GM23248 (cell line): ENCODE measurements at places on chromosomes 6 and 20. TPM values are rescaled to one million over a fixed set of nuclear protein-coding genes. Genes with fewer than 3 reads are reported as not detected.

Gene PHACTR3
- not detected in 2 replicates for total RNA-seq

Gene HLA-DMB
- not detected in 2 replicates for total RNA-seq

Gene OR2B6
- total RNA-seq = not detected in 2 replicates

Gene MYLK2
- 0.63 TPM in 1 of 2 replicates, not detected in the other for total RNA-seq

Gene DNAH8
- total RNA-seq = not detected in 2 replicates

Gene SMOC2
- total RNA-seq = not detected in 2 replicates

DNA sequence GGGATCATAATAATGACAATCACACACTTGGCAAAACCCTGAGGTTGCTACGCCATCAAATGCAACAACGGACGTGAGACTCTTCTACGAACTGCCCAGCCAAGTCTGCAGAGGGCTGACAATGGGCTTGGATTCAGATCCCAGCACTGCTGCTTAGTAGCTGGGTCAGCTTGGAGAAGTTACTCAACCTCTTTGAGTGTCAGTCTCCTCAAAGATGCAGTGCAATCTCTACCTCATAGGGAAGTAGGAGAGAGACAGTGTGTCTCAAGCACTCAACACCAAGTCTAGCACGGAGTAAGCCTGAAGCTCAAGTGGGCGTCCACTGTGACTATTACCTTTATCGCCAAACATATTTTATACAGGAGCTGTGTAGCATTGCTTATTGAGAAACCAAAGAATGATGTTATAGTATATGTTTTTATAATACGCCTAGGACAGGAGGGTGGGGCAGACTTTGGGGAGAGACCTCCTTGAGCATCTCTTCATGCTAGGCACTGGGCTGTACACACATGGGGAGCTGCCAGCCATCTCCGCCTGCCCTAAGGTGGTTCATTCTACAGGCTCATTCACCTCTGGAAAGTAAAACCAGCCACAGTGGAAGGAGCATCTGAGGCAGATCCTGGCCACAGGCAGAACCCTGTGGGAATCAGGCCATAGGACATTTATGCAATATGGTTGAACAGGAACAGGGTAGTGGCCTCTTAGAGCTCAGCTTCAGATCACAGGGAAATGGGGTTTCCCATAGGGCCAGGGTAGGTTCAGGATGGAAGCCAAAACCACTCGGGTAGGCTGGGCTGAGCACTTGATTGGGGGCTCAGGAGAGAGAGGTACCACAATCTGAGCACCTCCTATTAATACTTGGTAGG is 160.2 kb downstream of the MRPL14 start:
- no peaks in the 10 kb centered on the region for H3K36me3 ChIP-seq
- peaks cover 9% of the 10 kb centered on the region for H3K4me1 ChIP-seq
- no peak for DNase-seq
- H3K4me3 ChIP-seq = no peak overlapping the region
- no peak overlapping the region for H3K27ac ChIP-seq
- H3K27me3 ChIP-seq = no peaks in the 10 kb centered on the region

DNA sequence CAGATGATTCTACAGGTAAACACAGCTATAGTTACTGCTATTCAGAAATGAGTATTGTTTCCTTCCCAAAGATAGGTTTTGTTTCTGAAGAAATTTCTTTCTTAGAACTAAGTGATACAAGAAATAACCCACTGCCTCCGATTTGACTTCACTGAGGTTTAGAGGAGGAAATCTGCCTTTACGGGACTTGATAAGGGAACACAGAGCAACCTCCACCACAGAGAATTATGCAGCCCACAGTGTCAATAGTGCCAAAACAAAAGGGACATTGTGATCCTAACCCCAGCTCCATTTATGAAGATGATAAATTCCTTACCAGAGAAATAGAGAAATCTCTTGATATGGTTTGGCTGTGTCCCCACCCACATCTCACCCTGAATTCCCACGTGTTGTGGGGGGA is 164.6 kb downstream of the ZNF217 start:
- 0 out of 2 replicates have a peak, but pooled peaks cover 4% of the 10 kb centered on the region for H3K36me3 ChIP-seq
- no peak overlapping the region for H3K27ac ChIP-seq
- H3K4me1 ChIP-seq = no peaks in the 10 kb centered on the region

- no peaks in the 10 kb centered on the region for H3K27me3 ChIP-seq
- no peaks in the 10 kb centered on the region for H3K36me3 ChIP-seq
- H3K27ac ChIP-seq = no peak overlapping the region
Observed at GRCh38 chr6:169556758-169557548, 144.9 kb downstream of the WDR27 start.

GRCh38 chr6:47581591-47581990 is 104.0 kb downstream of the CD2AP start:
- peaks cover 57% of the 10 kb centered on the region for H3K36me3 ChIP-seq
- no peaks in the 10 kb centered on the region for H3K27me3 ChIP-seq
- no peaks in the 10 kb centered on the region for H3K4me1 ChIP-seq
- DNase-seq = no peak
- no peak overlapping the region for H3K4me3 ChIP-seq
- no peak overlapping the region for H3K27ac ChIP-seq

GRCh38 chr6:54899986-54900385 is 53.4 kb downstream of the FAM83B start:
- H3K27ac ChIP-seq = no peak overlapping the region
- H3K36me3 ChIP-seq = no peaks in the 10 kb centered on the region
- DNase-seq = no peak
- no peak overlapping the region for H3K4me3 ChIP-seq
- no peaks in the 10 kb centered on the region for H3K27me3 ChIP-seq

DNA sequence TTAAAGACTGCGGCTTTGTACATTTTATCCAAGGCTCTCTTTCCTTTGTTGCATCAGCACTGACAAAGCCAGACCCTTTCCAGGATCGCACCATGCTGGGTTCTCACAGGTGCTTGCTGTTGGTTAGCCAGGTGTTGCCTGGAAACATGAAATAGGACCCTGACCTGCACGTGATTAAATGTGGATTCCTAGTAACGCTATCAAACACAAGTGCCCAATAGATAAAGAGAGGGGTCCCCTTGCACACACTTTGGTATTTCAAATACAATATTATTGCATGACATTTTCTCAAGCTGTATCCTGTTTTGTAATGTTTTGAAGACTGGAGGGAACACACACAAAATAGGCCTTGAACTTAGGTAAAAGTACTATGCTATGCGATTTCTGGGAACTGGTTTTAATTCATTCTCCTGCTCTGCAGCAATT is 73.3 kb downstream of the AKAP12 start:
- no peak overlapping the region for H3K27ac ChIP-seq
- no peak overlapping the region for H3K4me3 ChIP-seq
- DNase-seq = no peak
- H3K27me3 ChIP-seq = no peaks in the 10 kb centered on the region

GRCh38 chr6:159908979-159909378 is 18.2 kb downstream of the MAS1 start:
- H3K27me3 ChIP-seq = peaks cover 19% of the 10 kb centered on the region
- no peak overlapping the region for H3K27ac ChIP-seq
- no peak for DNase-seq
- no peaks in the 10 kb centered on the region for H3K4me1 ChIP-seq
- no peaks in the 10 kb centered on the region for H3K36me3 ChIP-seq

- H3K27ac ChIP-seq = no peak overlapping the region
- DNase-seq = peak; percentile 10
- H3K4me3 ChIP-seq = no peak overlapping the region
- H3K4me1 ChIP-seq = no peaks in the 10 kb centered on the region
- H3K27me3 ChIP-seq = no peaks in the 10 kb centered on the region
Observed at GRCh38 chr6:7865781-7866180, 44.8 kb downstream of the TXNDC5 start.

- H3K36me3 ChIP-seq = no peaks in the 10 kb centered on the region
- H3K27me3 ChIP-seq = peaks cover 7% of the 10 kb centered on the region; the same call in 1 of the 2 replicates
- peaks cover 13% of the 10 kb centered on the region for H3K4me1 ChIP-seq
- H3K27ac ChIP-seq = peak overlapping the region; percentile 49
- H3K4me3 ChIP-seq = no peak overlapping the region
Observed at GRCh38 chr6:15770347-15771143, 107.7 kb upstream of the DTNBP1 start.

GRCh38 chr6:108606250-108606690 is 45.6 kb downstream of the FOXO3 start:
- DNase-seq = no peak
- no peaks in the 10 kb centered on the region for H3K27me3 ChIP-seq
- no peaks in the 10 kb centered on the region for H3K36me3 ChIP-seq
- H3K4me3 ChIP-seq = no peak overlapping the region
- peaks cover 25% of the 10 kb centered on the region for H3K4me1 ChIP-seq

DNA sequence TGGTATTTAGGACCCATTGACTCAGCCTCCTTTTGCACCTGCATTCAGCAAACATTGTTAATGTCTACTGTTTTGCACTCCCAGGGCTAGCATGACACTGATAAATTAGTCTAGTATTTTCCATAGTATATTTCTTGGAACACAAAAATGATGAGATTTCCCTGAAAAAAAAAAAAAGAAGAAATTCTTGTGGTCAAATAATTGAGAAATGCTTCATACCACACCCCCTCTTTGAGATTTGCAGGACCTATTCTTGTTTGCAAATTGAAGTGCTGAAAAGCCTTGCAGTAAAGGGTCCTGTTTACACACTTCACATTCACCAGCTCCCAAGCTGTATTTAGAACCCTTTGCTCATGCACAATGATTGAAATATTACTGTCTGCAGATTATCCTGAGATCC is 36.3 kb upstream of the CLIC5 start:
- H3K27ac ChIP-seq = no peak overlapping the region
- no peaks in the 10 kb centered on the region for H3K4me1 ChIP-seq
- peak; percentile 15 for DNase-seq
- no peak overlapping the region for H3K4me3 ChIP-seq
- no peaks in the 10 kb centered on the region for H3K36me3 ChIP-seq
- no peaks in the 10 kb centered on the region for H3K27me3 ChIP-seq

- DNase-seq = no peak
- no peaks in the 10 kb centered on the region; the same call in 1 of the 2 replicates for H3K27me3 ChIP-seq
- H3K36me3 ChIP-seq = no peaks in the 10 kb centered on the region
- no peaks in the 10 kb centered on the region for H3K4me1 ChIP-seq
- no peak overlapping the region for H3K27ac ChIP-seq
Observed at GRCh38 chr6:122752459-122752858, 27.1 kb upstream of the FABP7 start.

DNA sequence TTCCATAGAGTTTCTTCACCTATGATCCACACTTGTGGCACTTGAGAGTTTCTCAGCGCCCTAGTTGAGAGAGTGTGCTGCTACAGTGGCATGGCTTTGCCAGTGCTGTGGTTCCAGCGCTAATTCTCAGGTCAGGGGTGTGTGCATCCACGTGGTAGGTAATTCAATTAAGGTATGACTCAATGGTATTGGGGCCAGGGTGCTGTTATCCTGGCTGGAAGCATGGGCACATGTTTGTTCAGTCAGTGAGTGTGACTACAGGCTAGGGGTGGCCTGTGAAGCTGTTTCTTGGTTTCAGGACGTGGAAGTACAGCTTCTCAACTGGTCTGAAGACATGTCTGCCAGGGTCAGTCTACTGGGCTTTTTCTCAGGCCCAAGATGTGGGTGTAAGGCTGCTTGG is 3.0 kb upstream of the SEMG2 start:
- H3K4me1 ChIP-seq = no peaks in the 10 kb centered on the region
- no peak overlapping the region for H3K4me3 ChIP-seq
- DNase-seq = no peak
- no peaks in the 10 kb centered on the region for H3K36me3 ChIP-seq
- peaks cover 15% of the 10 kb centered on the region; the same call in 1 of the 2 replicates for H3K27me3 ChIP-seq
- no peak overlapping the region for H3K27ac ChIP-seq

GRCh38 chr6:79152269-79152737 is 74.2 kb upstream of the PHIP start:
- no peaks in the 10 kb centered on the region for H3K36me3 ChIP-seq
- H3K4me1 ChIP-seq = no peaks in the 10 kb centered on the region
- H3K27ac ChIP-seq = no peak overlapping the region
- no peak for DNase-seq
- H3K4me3 ChIP-seq = no peak overlapping the region

DNA sequence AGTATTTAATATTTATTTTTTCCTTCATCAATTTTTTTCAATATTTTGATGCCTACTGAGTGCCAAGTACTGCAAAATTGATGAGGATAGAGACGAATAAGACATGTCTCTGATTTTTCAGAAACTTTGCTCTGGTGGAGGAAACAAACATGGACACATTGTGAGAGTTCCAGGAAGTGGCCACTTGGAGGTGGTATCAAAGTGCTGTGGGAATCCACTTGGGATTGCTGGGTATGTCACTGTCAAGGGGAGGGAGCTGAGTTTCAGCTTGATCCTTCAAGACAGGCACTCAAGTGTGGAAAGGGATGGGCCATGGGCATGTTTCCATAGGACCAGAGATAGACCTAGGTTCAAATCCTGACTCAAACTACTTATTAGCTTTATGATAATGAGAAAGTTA is 24.5 kb upstream of the ABCC10 start:
- no peaks in the 10 kb centered on the region for H3K4me1 ChIP-seq
- DNase-seq = peak; percentile 6
- H3K27me3 ChIP-seq = no peaks in the 10 kb centered on the region

DNA sequence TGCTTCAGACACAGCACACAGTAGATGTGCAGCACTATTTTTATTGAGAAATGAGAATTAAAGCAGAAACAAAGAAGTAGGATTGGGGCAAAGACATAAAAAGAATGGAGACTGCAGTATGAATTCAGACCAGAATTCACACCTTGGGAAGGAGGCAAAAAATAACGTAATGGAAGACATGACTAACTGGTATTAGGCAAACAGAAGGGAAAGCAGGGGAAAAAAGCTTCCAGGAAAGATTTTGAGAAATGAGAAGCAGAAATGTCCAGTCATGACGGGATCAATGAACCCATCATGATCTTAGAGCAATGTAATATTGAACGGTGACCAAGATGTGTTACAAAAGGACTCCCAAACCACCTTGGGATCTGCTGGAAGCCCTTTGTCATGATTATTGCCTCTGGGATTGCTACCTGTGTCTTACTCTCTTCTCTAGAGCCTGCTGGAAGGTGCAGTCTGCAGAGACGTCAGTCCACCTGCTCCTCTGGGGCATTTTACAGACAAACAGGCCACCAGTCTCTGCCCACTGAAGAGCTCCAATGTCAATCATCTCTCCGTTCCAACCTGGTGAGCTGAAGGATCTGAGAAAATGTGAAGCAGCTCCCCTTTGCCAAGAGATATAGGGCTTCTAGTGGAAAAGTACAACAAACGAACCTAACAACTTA is 8.7 kb downstream of the NUDT3 start:
- H3K4me1 ChIP-seq = peaks cover 22% of the 10 kb centered on the region
- DNase-seq = peak; percentile 69
- H3K27ac ChIP-seq = peak overlapping the region; percentile 67
- no peaks in the 10 kb centered on the region for H3K36me3 ChIP-seq
- H3K4me3 ChIP-seq = no peak overlapping the region

- peak overlapping the region; percentile 61 for H3K4me3 ChIP-seq
- DNase-seq = peak; percentile 97
- peak overlapping the region; percentile 78 for H3K27ac ChIP-seq
- no peaks in the 10 kb centered on the region for H3K36me3 ChIP-seq
Observed at GRCh38 chr6:121932076-121932991, 467.1 kb upstream of the HSF2 start.

DNA sequence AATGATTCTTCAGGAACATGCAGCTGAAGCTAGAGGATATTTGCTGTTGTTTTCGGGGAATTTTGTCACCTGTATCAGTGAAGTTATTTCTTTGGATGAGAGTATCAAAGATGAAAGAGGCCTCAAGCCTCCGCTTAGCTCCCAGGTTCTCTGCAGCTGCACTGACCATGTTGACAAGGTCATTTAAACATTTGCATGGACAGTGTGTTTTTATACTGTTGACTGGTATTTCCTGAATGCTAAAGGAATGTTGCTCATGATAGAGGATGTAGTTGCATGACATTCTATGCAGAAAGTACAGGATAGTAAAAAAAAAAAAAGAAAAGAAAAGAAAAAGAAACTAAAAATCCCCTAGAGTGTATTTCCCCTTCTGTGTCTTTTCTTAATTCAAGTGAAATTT is 165.6 kb upstream of the LAMP5 start:
- H3K4me3 ChIP-seq = no peak overlapping the region
- H3K27ac ChIP-seq = no peak overlapping the region
- H3K36me3 ChIP-seq = no peaks in the 10 kb centered on the region
- DNase-seq = no peak
- no peaks in the 10 kb centered on the region for H3K27me3 ChIP-seq
